ENCODE measurements at places on chromosomes 1 and 21. TPM values are rescaled to one million over a fixed set of nuclear protein-coding genes. Genes with fewer than 3 reads are reported as not detected.

Gene ACTA1
- 1.2 TPM for total RNA-seq

Gene CLCA4
- not detected for total RNA-seq

Gene TSSK3
- not detected for total RNA-seq

Gene PPFIA4
- 21.5 TPM for total RNA-seq

Gene GPR25
- total RNA-seq, result not detected

Gene SPATA21
- total RNA-seq, result not detected

Gene TTC3
- 116 TPM for total RNA-seq

Gene PIGV
- total RNA-seq, result 19.7 TPM

Gene SAMD11
- total RNA-seq, result not detected

DNA sequence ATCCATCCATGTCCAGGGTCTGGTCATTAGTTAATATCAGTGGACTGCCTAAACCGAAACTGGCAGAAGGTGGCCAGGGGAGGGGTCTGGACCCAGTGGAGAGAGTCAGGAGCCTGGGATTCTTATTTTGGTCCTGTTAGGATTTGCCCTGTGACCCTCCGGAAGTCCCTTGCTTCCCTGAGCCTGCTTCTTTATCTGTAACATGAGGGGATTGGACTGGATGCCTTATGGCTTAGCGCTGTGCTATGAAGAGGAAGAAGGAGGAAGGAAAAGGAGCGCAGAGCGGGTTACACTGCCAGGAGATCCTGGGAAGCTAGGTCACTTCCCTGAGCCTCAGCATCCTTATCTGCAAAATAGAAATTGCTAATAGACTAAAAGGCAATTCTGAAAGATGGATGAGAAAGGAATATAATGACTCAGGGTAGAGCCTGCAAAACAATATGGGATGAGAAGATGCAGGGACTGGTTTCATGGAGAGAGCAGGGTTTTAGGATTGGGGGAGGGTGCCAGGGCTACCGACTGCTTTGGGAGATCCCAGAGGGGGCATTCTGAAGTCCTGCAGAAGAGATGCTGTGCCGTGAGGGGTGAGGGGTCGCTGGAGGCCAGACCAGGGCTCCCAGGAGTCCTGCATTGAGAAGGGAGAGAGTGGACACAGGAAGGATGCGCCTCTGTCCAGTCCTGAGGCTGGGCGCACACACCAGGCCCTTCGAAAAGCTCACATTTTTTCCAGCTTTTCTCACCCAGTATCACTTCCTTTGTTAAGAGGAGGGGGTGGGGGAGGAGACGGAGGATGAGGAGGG lies 460 bp upstream of the ADORA1 start:
- DNase-seq, result no peak

DNA sequence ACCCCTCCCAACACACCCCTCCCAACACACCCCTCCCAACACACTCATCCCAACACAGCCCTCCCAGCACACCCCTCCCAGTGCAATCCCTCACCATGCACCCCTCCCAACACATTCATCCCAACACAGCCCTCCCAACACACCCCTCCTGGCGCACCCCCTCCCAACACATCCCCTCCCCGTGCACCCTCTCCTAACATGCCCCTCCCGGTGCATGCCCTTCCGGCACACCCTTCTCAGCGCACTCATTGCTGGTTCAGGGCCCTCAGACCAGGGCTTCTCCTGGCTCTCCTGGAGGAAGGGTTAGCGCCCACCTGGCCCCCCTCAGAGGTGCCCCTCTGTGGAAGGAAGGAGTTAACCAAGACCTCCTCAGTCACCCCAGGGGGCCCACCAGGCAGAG lies 74.5 kb upstream of the ARHGEF16 start:
- DNase-seq, result no peak

DNA sequence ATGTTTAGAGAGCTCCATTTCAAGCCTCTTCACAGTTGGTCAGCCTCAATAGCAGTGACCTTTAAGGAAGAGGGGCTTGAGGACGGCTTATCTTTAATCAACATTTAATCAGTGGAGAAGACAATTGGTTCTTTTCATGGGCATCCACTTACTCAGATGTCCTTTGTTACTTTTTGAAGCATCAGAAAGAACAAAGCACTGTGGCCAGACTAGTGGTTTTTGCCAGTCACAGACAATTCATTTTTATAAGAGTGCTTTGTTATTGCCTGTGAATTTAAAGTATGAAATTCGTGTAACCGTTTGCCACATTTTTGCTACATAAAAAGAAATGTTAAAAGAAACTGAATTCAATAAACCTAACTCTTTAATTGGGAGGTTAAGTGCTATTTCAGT lies 222.8 kb downstream of the TPR start:
- peak; percentile 3 for DNase-seq

- no peak for DNase-seq
These were observed 28.2 kb downstream of the RNF220 start for GRCh38 chr1:44433209-44433608.

- peak; percentile 53 for DNase-seq
These were observed 30.8 kb downstream of the AK2 start for GRCh38 chr1:33005838-33006421.

- no peak for DNase-seq
These were observed 67.5 kb downstream of the RGL1 start for GRCh38 chr1:183872403-183872802.

- peak; percentile 83 for DNase-seq
These were observed at the start of gene HP1BP3 for GRCh38 chr1:20787029-20787839. TSS of gene HP1BP3 (minus strand) at chr1:20787307. CDS start at chr1:20780440, 6,867 bp downstream.

DNA sequence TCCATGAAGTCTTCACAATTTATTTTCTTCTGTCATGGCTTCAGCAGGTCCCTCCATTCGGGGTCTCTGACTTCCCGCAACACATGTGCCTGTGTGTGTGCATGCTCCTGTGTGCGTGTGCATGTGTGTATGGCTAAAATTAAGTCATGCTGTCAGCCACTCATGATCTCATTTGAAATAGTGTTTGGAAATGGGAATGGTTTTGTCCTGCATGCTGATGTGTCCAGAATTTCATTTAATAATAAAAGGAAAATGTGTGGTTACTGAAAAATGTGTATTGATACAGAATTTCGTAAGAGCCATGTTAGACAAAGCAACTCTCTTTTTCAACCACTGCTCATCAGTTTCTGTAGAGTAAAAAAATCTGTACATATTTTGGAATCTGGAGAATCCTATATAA lies 123.8 kb upstream of the PRDX6 start:
- no peak for DNase-seq

DNA sequence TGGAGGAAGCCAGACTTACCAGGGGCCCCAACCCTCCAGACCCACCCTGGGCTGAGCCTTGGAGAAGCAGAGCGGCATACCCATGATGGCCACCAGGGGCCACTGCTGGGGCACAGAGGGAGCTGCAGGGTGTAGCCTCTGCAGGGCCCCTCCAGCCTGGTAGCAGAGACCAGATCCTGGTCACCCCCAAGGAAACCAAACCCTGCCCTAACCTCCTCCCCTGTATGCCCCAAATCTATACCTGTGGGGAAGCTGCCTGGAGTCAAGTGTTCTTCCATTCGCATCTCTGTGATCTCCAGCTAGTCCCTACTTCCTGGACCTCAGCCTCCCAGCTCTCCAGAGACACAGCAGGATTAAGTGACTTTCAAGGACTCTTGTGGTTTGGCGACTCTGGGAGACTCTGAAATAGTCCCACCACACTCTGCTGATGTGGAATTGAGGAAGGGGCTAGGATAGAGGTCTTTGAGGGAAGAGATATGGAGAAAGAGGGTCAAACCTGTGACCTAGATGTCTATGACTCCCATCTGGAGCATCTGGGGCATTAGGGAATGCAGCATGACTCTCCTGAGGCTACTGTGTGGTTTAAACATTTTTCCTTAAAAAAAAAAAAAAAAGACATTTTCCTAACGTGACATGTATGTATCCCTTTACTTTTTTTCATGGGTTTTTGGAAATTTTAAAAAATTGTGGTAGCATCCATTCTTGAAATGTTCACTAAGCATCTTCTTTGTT lies 119.2 kb upstream of the IPO9 start:
- peak; percentile 83 for DNase-seq

- no peak for DNase-seq
These were observed 6.7 kb upstream of the SLC9A1 start for GRCh38 chr1:27161594-27161993.

DNA sequence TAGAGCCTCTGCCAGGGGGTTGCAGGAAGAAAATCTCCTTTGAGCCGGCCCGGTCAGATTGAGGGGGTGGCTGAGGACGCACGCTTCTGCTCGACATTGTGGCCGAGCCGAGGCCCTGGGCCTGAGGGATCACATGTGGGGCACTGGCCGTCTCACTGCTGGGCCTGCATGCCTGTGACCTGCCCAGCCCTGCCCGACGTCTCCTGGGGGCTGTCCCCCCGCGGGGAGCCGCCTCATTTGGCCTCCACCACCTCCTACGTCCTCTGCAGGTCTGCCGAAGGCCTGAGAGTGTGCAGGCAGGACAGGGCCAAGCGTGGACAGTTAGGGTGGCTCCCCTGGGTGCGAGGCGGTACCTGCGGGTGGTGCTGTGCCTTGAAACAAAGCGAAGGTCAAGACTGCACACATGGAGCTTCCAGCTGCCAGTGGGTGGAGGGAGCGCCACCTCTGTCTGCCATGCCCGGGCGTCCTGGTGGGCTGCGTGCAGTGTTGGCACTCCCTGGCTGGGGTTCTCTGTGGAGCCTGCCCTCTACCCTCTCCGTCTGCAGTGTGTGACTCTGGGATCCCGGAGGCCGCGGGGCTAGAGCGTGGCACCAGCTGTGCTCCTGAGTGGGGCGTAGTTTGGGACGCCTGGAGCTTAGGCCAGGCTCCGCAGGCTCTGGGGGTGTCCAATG lies 51.7 kb downstream of the PCNT start:
- DNase-seq, result no peak

DNA sequence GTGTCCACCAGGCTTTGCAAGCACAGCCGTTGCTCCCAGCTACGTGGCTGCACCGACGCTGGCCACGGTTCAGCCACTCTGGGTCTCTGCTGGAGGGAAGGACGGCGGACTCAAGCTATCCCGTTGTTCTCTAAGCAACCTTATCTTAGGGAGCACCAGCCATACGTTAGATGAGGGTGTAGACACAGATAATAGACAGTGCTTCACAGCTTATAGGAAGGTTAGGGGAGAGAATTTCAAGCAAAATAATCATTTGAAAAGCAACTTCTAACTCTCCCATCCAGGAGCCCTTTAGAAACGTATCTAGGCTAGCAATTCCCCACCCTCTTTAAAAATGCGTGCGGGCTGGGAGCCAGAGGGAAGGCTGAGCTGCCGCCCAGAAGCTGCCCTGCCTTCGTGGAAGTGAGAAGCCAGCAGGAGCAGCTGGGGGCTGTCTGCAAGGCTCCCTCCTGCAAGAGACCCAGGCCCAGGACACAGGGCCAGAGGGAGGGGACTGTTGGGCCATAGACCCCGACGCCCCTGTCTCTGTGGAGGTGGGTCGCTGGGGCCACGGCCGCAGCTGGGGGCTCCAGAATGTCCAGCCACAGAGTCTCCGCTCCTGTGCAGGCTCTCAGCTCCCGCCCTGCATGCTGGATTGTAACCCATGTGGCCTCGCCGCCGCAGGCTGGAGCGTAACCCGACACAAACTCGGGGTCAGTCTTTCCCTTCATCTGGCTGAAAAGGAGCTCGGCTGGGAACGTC lies 31.2 kb upstream of the COL6A2 start:
- peak; percentile 48 for DNase-seq

Data from neural progenitor cell (in vitro differentiated cells).